ENCODE measurements at places on chromosomes 6 and 20.

- no peak for DNase-seq
Observed at GRCh38 chr6:139378882-139379341, 4.5 kb upstream of the CITED2 start.

GRCh38 chr6:40348591-40348990 lies 238.6 kb downstream of the LRFN2 start:
- DNase-seq: no peak

GRCh38 chr20:47368301-47368700 lies 11.8 kb upstream of the ZMYND8 start:
- no peak for DNase-seq

- peak; percentile 7 for DNase-seq
Observed at GRCh38 chr20:50464026-50464724, 46.0 kb upstream of the PTPN1 start.

GRCh38 chr6:32397252-32397920 lies 9.6 kb downstream of the BTNL2 start:
- no peak for DNase-seq

DNA sequence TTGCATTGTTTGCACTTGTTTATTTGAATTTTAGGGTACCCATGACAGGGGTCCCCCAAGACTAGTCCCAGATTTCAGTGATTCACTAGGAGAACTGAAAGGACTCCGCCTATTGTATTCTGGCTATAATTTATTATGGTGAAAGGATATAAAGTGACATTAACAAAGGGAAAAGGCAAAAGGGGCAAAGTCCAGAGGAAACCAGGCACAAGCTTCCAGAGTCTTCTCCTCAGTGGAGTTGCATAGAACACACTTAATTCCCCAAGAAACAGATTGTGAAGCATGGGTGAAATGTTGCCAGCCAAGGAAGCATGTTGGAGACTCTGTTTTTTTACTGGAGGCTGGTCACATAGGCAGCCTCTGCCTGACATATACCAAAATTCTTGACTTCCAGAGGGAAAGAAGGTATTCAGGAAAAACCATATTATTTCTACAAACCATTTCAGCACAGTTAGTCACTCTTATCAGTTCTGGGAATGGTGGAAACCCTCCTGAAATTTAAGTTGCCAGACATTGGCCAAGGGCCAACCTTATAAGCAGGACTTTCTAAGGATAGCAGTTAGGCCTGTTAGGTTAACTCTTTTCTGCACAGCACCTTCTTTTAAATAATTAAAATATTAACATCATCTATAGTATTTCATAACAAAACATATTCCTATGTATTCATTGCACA lies 71.8 kb downstream of the FIG4 start:
- no peak for DNase-seq

DNA sequence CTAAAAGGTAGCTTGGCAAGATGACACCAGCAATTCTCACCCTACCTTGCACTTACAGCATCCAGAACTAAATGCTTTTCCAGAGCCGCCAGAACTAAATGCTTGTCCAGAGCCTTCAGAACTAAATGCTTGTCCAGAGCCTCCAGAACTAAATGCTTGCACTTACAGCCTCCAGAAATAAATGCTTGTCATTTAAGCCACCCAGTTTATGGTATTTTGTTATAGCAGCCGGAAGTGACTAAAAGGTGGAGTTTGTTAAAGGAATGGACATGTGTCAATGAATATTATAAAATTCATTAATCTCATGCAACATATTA lies 133.5 kb downstream of the GPX5 start:
- no peak for DNase-seq

DNA sequence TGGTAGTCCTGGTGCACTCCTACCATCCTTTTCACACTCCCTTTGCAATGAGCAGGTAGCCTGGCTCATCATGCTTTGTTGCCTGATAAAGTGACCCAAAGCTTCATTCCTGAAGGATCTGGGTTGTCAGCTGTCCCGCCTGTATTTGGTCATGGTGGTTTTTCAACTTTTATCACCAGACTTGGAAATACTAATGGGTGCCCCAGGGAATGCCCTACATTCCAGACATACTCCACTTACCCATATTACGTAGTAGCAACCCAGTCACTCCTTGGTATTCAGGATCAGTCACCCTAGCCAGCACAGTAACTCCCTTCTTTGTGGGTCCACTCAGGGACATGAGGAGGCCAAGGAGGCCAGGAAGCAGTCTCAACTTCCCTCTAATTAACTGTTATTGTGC lies 199.2 kb downstream of the MAFB start:
- DNase-seq: no peak

DNA sequence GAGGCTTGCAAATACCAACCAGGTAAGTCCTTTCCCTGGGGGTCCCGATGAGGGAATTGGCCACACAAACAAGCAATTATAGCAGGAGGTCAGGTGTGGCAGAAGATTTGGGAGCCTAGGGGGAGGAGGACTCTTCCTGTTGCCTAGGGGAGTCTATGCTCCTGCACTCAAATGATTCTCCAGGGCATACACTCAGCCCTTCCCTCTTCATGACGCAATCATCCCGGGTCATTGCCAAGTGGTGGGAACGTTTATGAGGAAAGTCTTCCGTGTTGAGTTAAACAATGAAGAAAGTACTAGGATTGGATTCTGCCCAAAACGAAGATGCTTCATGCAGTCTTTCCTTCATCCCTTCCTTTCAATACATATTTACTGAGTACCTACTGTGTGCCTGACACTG lies 186.5 kb upstream of the TSHZ2 start:
- DNase-seq: no peak

- no peak for DNase-seq
Observed at GRCh38 chr6:157035546-157035945, 258.4 kb downstream of the ARID1B start.

GRCh38 chr20:50450881-50451752 lies 59.1 kb upstream of the PTPN1 start:
- no peak for DNase-seq

DNA sequence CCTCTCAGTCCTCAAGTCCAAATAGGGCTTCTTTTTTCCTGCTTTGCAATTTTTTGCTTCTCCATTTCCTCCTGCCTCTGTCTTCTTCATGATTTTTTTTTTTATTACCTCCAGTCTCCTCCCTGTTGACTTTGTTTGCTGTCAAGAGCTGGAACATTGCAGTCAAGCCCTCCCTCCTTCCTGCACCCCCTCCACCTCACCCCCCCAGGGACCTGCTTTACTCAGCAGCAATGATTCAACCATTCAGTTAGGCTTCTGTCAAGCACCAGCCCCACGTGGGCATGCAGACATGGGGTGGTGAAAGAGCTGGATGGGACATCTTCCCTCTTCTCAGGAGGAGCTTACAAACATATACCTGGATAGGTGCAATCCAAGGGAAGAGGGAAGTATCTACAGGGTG lies 142.4 kb downstream of the LRFN2 start:
- DNase-seq: no peak

- no peak for DNase-seq
Observed at GRCh38 chr6:71205336-71205956, 83.2 kb upstream of the OGFRL1 start.

DNA sequence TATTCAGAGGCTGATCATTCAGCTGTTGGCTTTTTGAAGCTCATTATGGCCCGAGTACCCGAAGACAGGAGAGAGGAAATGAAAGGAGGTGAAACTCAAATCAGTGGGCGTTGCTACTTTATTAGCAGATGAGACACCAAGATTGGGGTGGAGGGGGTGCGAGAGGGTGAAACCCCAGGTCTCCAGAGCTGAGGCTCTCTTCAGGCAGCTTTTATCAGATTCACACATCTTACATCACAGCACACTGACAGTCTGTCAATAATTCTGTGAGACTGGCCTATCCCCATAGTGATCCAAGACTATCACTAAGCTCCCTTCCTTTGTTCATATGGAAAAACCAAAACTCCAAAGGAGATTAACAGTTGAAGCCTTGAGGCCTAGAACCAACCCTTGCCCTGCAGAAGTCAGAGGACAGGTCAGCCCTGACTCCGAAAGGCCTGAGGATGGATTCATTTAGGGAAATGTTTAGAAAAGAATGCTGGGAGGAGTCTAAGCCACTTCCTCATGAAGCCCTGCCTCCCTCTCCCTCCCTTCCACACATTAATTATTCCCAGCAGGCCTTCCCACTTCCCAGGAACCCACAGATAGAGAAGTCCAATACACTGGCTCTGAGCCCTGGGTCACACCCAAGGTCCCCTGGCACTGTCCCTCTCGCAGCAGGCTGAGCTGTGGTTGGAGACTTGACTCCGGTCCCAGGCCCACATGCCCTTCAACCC lies 23.2 kb downstream of the TRERF1 start:
- DNase-seq: no peak

DNA sequence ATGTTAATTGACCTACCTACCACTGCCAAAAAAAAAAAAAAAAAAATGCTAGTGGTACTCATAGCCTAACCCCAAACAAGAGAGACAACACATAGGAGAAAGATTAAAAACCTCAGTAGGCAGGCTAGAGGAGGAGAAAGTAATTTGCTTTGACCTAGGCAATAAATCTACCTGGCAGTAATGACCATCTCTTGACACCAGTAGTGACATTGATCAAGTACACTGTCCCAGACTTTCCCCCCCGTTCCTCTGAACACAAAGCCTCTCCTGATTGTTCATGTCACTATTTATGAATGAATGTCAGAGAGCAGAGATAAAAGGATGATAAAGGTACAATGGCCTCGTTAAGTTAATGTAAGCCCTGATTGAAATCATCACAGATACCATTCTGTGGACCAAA lies 746.8 kb downstream of the CBLN4 start:
- DNase-seq: no peak

GRCh38 chr20:57582029-57582378 lies 21.1 kb downstream of the PCK1 start:
- DNase-seq: no peak

DNA sequence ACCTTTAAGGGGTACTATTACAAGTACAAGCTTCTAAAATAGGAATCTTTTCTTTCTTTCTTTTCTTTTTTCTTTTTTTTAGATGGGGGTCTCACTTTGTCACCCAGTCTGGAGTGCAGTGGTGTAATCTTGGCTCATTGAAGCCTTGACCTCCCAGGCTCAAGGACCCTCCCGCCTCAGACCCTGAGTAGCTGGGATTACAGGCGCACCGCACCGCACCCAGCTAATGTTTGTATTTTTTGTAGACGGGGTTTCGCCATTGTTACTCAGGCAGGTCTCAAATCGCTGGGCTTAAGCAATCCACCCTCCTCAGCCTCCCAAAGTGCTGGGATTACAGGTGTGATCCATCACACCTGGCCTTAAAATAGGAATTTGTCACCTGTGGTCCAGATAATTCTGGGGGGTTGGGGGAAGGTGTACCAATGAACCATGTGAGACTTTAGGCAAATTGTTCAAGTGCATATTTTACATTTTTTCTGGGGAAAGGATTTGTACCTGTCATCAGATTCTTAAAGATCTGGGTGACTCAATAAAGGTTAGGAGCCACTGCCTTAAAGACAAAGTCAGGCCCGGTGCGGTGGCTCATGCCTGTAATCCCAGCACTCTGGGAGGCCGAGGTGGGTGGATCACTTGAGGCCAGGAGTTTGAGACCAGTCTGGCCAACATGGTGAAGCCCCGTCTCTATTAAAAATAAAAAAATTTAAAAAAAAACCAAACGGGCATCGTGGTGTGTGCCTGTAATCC lies 19.7 kb upstream of the SYNJ2 start:
- DNase-seq: no peak

- no peak for DNase-seq
Observed at GRCh38 chr20:53023732-53024520, 51.8 kb downstream of the TSHZ2 start.

DNA sequence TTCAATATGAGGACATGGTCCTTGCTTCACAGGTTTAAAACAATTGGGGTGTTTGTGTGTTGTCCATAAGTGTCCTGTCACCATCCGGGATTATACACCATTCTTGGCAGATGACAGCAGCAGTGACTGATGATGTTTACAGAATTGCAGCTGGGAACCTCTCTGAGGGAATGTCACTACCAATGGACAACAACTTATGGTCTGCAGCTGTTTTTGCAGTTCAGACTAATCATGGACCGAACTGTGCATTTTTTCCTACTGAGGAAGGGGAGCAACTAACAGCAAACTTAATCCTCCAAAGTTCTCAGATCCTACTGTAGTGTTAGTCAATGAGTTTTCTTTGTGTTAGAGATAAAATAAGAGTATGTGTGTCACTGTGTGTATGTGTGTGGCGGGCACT lies 26.0 kb downstream of the FAM229B start:
- no peak for DNase-seq

DNA sequence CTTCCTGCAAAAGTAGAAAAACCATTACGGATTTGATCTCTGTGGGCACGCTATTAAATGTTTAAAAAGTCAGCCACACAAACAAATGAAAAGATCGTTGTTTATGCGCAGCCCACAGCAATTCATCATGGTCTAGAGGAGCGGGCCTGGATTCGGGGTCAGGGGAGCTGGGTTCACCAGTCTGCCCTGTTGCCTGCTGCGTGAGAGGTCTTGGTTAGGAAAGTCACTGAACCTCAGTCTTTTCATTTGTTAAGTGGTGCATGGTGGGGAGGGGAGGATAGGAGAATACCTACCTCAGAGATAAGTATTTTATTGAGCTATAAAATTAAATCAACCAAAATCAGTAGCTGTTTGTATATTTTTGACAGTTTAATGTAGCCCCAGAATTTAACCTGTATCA lies 47.3 kb upstream of the FYN start:
- DNase-seq: no peak

- no peak for DNase-seq
Observed at GRCh38 chr6:69331886-69332285, 464.9 kb downstream of the LMBRD1 start.

- DNase-seq: no peak
Observed at GRCh38 chr6:89970609-89971337, 76.5 kb downstream of the GJA10 start.

DNA sequence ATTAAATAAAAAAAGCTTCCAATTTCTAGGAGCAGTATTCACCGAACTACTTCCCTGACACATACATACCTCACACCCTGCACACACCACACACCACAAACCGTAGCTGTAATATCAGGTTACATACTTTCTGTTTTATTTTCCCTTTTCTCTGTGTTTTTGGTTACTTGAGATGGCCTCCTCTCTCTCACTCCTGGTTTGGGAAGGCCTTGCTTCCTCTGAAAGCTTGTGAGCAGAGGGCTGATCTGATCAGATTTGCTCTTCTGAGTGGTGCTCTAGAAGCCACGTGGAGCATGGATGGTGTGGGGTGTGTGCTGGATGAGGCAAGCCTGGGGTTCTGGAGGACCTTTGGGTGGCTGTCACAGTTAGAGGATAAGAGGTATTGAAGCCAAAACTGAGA lies 20.9 kb downstream of the UTRN start:
- DNase-seq: no peak

DNA sequence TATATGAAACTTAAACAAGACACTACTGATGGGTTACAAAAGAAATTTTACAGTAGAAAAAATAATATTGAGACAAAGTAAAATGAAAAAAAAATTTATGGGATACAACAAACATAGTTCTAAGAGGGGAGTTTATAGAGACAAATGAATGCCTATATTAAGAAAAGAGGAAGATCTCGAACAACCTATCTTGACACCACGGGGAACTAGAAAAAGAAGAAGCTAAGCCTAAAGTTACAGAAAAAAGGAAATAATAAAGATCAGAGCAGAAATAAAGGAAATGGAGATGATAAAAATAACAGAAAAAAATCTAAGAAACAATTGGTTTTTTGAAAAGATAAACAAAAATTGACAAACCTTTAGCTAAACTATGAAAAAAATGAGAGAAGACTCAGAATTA lies 9.1 kb upstream of the ECHDC1 start:
- no peak for DNase-seq

GRCh38 chr6:87907521-87907920 lies 140.1 kb upstream of the SPACA1 start:
- no peak for DNase-seq

- no peak for DNase-seq
Observed at GRCh38 chr20:9441948-9442347, 72.4 kb upstream of the LAMP5 start.

GRCh38 chr6:142476452-142476851 lies 174.6 kb downstream of the ADGRG6 start:
- DNase-seq: no peak

Measured in activated naive CD8-positive, alpha-beta T cell treated with anti-CD3 and anti-CD28 coated beads, Interleukin-2, amount 50 U/mL, for 16 hours (primary cell).